Suprapubic skin (tissue), 4 donors: ENCODE measurements at places on chromosomes 5 and 9. TPM values are rescaled to one million over a fixed set of nuclear protein-coding genes. Genes with fewer than 3 reads are reported as not detected.

- H3K27ac ChIP-seq = no peak overlapping the region
- no peak overlapping the region for H3K4me3 ChIP-seq
- no peaks in the 10 kb centered on the region for H3K36me3 ChIP-seq
- no peak for DNase-seq
Observed at GRCh38 chr9:93612052-93612795, 35.8 kb downstream of the PHF2 start.

Gene GNA14
- 0.45 TPM for total RNA-seq

Gene NRARP
- 69.0 TPM for total RNA-seq

DNA sequence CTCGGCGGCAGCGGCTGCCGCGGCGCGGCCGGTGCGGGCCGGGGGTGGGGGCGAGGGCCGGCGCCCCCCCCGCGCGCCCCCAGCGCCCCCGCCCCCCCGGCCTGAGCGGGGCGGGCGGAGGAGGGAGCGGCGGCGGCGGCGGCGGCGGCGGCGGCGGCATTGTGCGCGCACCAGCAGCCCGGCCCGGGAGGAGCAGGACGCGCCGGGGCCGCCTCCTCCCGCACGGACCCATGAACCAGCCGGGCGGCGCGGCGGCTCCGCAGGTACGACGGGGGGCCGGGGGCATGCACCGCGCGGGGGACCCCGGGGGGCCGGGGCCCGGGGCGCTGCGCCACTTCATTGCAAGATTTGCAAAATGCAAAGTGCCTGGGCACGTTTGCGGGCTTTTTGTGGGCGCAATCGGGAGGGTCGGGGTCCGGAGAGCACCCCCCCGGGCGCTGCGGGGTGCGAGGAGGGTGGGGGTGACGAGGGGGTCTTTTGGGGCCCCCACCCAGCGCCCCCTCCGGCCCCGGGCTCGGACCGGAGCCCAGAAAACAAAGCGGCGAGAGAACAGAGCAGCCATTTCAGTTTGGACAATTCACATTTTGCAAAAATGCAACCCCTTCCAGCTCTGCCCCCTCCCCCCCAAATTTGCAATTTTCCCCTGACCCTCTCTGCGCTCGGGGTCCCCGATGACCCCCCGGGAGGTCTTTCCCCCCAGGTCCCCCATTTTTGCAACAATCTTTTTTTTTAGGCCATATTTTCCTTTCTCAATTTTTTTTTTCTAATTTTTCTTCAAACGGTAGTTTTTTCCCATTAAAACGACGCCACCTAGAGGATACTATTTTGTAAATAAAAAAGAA is at the start of gene ZNF618:
Gene ZNF618, plus strand, starts transcription at position 159 of the 842 bp plus-strand sequence. Its CDS starts 72 bp downstream, at position 231.
- H3K4me1 ChIP-seq = peaks cover 18% of the 10 kb centered on the region
- peak within 1 kb of the TSS; percentile 71 for H3K27ac ChIP-seq
- no peaks in the 10 kb centered on the region for H3K27me3 ChIP-seq
- H3K4me3 ChIP-seq = peak within 1 kb of the TSS; percentile 85
- DNase-seq = no peak

Gene SLC46A2
- 64.2 TPM for total RNA-seq

DNA sequence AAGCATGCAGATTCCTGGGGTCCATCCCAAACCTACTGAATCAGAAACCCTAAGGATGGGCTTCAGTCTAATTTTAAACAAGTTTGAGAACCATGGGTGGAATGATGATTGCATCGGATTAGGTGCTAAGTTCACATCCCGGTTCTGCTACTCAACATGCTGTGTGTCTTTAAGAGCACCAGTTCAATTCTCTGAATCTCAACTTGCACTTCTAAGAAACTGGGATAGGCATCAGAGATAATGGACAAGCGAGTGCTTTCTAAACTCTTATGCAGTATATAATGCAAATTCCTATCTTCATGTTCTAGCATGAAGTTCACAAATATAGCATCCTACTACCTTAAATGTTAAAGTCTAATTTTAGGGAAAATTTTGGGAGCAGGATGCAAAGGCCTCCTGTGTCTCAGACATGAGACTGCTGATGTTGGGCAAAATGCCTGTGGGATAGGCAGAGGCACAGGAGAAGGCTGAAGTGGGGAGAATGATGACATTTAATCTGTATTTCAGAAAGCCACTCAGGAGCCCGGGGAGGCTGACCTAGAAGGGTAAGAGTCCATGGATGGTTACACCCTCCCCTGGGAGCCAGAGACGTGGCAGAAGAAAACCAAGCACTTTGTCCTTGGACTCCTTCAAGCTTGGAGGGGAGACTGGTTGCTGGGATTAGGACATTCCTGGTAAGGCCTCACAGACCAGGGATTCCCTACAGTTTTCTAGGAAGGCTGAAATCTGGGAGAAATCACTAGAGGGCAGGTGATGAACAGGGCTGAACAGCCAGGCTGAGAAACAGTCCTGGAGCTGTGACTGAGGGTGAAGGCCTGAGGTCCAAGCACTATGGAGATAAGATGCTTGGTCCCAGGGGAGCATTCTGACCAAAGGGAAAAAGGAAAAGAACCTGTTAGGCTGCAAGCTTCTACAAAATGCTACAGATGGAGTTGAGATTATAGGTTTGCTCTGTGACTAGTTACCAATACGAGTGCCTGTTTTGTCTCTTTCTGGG is 311.9 kb upstream of the PANK3 start:
- peaks cover 6% of the 10 kb centered on the region for H3K4me1 ChIP-seq
- H3K36me3 ChIP-seq = no peaks in the 10 kb centered on the region
- no peaks in the 10 kb centered on the region for H3K27me3 ChIP-seq
- no peak overlapping the region for H3K27ac ChIP-seq
- no peak overlapping the region for H3K4me3 ChIP-seq

- no peaks in the 10 kb centered on the region for H3K27me3 ChIP-seq
- H3K36me3 ChIP-seq = no peaks in the 10 kb centered on the region
- H3K4me1 ChIP-seq = no peaks in the 10 kb centered on the region
- H3K4me3 ChIP-seq = no peak overlapping the region
- H3K27ac ChIP-seq = no peak overlapping the region
- no peak for DNase-seq
Observed at GRCh38 chr5:147049764-147050163, 171.2 kb upstream of the PPP2R2B start.

DNA sequence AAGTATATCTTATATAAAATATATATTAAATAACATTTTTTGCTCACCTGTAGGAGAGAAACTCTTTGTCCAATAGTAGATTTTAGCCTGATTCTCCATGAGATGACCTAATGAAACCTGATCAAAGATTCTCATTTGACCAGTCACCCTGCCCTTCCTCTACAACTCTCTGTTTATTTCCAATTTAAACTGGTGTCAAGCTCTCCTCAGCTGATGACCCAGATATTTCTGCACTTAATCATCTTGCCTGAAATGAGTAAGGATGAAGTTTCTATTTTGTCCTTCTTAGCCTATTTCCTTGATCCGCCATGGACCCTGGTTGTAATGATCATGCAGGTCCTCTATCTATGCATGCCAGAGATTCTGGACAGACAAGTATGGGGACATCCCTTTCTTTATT is 179.3 kb upstream of the FGF10 start:
- H3K4me1 ChIP-seq = no peaks in the 10 kb centered on the region
- no peak overlapping the region for H3K27ac ChIP-seq
- H3K4me3 ChIP-seq = no peak overlapping the region

Gene GABBR2
- total RNA-seq = not detected

Gene PCDHB16
- total RNA-seq = 3.4 TPM

- H3K4me3 ChIP-seq = no peak overlapping the region
- DNase-seq = no peak
- H3K4me1 ChIP-seq = no peaks in the 10 kb centered on the region
- peaks cover 11% of the 10 kb centered on the region for H3K36me3 ChIP-seq
Observed at GRCh38 chr5:109830955-109831502, 141.3 kb downstream of the MAN2A1 start.

- H3K27ac ChIP-seq = no peak overlapping the region
- no peak overlapping the region for H3K4me3 ChIP-seq
- H3K4me1 ChIP-seq = no peaks in the 10 kb centered on the region
- no peaks in the 10 kb centered on the region for H3K27me3 ChIP-seq
- no peaks in the 10 kb centered on the region for H3K36me3 ChIP-seq
Observed at GRCh38 chr5:146732962-146733361, 145.6 kb downstream of the PPP2R2B start.

Gene WNT8A
- not detected for total RNA-seq

GRCh38 chr5:155252025-155252424 is 238.5 kb downstream of the KIF4B start:
- no peaks in the 10 kb centered on the region for H3K36me3 ChIP-seq
- H3K27ac ChIP-seq = no peak overlapping the region
- no peak for DNase-seq
- H3K4me1 ChIP-seq = peaks cover 8% of the 10 kb centered on the region
- no peaks in the 10 kb centered on the region for H3K27me3 ChIP-seq

Gene HRCT1
- total RNA-seq = 3.0 TPM

DNA sequence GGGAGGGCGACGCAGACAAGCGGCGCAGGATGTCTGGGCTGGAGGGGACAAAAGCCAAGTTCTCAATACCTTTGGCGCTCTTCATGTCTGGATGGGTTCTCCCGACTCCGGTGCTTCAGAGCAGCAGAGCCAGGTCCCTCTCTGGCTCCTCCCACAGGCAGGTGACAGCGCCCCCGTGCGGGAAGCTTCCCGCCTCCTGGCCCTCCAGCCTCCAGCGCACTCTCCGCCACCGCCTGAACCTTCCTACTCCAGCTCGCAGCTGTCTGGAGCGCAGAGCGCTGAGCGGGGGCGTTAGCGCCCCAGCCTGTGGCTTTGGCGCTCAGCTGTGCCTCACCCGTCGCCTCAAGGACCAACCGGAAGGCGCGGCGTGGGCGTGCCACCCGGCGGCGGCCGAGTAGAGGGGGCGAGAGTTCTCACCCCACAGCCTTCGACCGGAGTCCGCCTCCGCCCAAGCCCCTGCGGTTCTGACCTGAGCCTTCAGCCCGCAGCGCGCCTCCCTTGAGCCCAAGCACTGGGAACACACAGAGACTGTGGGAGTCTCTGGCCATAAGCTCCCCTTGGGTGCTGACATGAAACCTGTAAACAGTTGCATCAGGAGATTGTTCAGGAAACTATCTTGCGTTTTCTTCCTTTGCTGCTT is at the start of gene SLCO4C1:
Gene SLCO4C1, minus strand, starts transcription at position 107 of the 640 bp plus-strand sequence. Its CDS starts 22 bp downstream, at position 85.
- peaks cover 3% of the 10 kb centered on the region for H3K27me3 ChIP-seq
- H3K27ac ChIP-seq = no peak within 1 kb of the TSS
- H3K4me1 ChIP-seq = peaks cover 12% of the 10 kb centered on the region
- H3K4me3 ChIP-seq = peak within 1 kb of the TSS; percentile 43

DNA sequence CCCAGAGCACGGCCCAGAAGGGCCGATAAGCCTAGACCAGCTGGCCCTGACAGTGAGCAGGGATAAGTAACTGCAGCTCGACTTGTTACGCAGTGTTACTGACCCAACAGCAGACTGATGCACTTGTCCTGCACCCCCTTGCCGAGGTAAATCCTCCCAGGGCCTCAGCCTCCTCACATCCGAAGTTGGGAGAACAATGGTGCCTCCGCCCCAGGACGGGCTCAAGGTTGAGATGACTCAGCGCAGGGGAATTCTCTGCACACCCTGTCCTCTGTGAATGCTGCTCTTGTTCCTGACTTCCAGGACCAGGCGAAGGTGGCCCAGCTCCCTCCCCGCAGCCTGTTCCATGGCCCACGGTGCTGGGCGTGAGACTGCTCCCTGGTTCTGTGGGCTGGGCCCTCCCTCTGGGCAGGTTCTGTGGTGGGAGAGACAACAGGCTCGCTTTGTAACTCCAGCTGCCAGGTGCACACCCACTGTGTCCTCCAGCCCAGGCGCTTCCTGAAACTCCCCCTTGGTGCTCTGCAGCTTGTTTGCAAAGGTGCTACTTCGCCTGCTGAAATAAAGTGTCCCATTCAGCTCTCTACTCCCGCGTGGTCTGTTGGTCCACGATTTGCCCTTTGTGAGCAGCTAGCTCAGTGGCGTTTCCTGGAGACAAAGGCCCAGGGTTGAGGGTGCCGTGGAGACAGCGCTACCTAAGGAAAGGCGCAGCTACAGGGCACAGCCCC is 40.1 kb upstream of the SLC6A19 start:
- DNase-seq = no peak
- H3K27me3 ChIP-seq = peaks cover 21% of the 10 kb centered on the region
- no peak overlapping the region for H3K4me3 ChIP-seq
- peak overlapping the region; percentile 80 for H3K27ac ChIP-seq

Gene SPINK13
- total RNA-seq = not detected

- no peaks in the 10 kb centered on the region for H3K27me3 ChIP-seq
- no peaks in the 10 kb centered on the region for H3K36me3 ChIP-seq
- H3K27ac ChIP-seq = no peak overlapping the region
- H3K4me3 ChIP-seq = no peak overlapping the region
- no peaks in the 10 kb centered on the region for H3K4me1 ChIP-seq
Observed at GRCh38 chr5:133520062-133520461, 92.3 kb downstream of the FSTL4 start.

GRCh38 chr9:116662646-116663310 is 24.3 kb upstream of the TRIM32 start:
- H3K4me3 ChIP-seq = no peak overlapping the region
- H3K4me1 ChIP-seq = peaks cover 3% of the 10 kb centered on the region
- H3K27me3 ChIP-seq = no peaks in the 10 kb centered on the region
- DNase-seq = no peak
- H3K36me3 ChIP-seq = no peaks in the 10 kb centered on the region

GRCh38 chr5:26791433-26791832 is 247.0 kb downstream of the CDH9 start:
- DNase-seq = no peak
- no peaks in the 10 kb centered on the region for H3K36me3 ChIP-seq
- no peak overlapping the region for H3K4me3 ChIP-seq
- H3K4me1 ChIP-seq = no peaks in the 10 kb centered on the region

DNA sequence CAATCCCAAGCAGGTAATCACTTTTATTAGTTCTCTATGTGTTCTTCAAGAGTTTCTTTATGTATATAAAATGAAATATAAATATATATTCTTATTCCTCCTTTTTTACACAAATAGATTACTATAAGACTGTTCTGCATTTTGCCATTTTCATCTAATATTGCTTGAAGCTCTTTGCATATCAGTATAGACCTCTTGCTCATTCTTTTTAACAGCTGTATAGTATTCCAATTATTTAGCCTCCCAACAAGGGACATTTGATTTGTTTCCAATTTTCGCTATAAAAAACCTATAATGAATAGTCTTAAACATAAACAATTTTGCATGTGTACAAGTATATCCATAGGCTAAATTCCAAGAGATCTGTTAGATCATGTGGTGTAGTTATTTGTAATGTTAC is 25.2 kb downstream of the CETN3 start:
- no peak overlapping the region for H3K27ac ChIP-seq
- no peaks in the 10 kb centered on the region for H3K36me3 ChIP-seq
- no peaks in the 10 kb centered on the region for H3K27me3 ChIP-seq
- no peaks in the 10 kb centered on the region for H3K4me1 ChIP-seq
- DNase-seq = no peak

Gene C9orf50
- total RNA-seq = 0.64 TPM
